ENCODE measurements at places on chromosomes 4 and X.

DNA sequence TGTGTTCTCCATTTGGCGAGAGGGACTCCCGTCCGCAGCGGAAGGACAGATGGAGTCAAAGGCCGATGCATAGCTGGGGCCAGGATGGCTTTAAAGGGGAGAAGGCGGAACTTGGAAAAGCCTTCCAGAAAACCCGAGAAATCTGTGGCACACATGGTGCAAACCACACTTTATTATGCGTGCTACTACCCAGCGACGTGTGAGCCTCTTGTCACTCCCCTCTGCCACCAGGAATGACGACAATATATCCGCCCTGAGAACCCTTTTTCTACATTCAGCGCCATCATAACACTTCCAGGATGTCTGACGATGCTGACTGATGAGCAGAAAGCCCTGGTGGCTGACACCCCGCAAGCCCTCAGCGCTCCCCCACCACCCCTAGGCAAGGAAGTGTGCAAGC, 689 bp upstream of the DCHS2 start:
- no peak for DNase-seq

GRCh38 chr4:57136281-57136680, 26.1 kb upstream of the IGFBP7 start:
- no peak for DNase-seq

DNA sequence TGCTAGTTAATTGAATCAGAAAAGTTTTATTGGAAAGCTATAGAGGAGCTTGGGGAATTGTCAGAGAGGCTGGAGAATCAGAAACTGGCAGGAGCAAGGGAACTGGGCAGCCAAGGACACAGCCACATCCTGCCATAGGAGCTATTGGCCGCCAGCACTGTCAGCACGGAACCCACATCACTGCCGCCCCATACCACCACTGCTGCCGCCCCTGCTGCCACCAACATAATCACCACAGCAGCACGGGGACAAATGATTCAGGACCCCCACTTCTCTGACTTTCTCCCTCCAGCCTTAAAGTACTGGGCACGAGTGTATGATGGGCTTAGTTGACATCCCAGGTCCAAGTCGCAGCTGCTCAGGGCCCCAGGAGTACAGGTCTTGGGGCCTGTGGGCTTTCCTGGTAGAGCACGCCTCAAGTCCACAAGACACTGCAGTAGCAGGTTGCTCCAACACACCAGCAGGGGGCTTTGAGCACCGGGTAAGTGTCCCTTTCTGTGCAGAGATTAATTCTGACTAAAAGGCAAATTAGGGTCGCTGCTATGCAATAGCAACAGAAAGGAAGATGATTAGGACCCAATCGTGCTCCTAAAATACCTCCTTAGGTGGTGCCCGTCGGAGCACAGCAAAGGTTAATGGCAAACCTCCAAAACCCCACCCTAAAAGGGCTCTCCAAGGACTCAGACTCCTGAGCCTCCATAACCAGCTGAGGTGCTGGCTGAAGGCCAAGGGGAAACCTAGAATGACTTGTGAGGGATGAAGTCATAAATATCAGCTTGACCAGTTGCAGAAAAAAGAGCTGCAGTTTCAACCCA, 6.9 kb downstream of the PJA1 start:
- DNase-seq: peak; percentile 58

DNA sequence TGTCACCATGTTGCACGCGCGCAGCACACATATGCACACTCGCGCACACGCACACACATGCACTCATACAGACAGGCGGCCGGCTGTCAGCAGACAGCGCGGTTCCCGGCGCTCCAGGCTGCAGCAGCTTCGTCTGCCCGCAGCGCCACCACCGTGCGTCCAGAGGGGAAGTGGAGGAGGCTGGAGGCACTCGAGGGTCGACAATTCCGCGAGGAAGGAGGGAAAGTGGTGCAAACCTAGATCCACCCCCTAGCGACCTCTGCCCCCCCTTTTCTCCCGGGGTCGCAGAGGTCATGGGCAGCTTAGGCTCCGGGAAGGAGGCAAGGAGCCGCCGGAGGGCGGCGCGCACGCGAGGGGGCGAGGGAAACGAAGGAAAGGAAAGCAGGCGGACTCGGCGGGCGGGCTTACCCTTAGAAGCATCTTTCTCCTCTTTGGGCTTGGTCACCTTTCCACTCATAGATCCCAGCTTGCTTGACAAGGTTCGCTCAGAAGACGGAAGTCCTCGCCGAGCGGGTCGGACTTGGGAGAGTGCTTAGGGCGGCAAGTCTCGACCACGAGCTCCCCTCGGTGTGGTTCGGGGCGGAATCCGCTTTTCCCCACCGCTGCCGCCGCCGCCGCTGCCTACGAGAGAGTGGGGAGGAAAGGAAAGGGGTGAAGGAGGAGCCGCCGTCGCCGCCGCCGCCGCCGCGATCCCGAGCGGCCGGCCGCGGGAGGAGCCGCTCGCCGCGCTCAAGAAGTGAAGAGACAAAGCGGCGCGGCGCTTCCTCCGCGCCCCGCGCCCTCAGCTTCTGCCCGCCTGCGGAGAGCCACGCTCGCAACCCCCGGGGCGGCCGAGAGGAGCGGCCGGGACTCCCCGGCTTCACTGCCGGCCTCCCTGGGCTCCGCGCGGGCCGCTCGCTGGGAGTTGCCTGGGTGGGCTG, 326.6 kb upstream of the F9 start:
- peak; percentile 28 for DNase-seq

GRCh38 chrX:131985526-131986049, 37.5 kb upstream of the STK26 start:
- no peak for DNase-seq

GRCh38 chr4:20487852-20488251, 212.4 kb upstream of the PACRGL start:
- no peak for DNase-seq

GRCh38 chrX:5549512-5549911, 679.2 kb downstream of the NLGN4X start:
- DNase-seq: no peak

- peak; percentile 12 for DNase-seq
These were observed 231.5 kb upstream of the DIAPH2 start for GRCh38 chrX:96453139-96453538.

DNA sequence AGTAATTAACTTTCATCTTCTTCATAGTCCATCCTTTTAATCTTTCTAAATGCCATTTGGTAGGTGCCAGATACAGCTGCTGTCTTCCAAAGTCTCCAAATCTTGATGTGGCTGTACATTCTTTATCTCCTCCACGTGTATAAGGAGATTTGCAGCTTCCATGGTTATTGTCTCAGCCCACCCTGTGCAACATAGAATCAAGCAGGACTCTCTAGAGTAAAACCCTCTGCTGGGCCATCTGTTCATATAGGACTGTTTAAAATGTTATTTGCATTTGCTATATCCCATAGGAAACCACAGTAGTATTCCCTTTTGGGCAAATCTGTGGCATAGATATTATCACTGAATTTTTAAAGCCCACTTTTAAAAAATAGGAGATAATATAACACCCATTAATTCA, 527.2 kb upstream of the EPHA5 start:
- no peak for DNase-seq

GRCh38 chrX:153549807-153550206, 32.4 kb downstream of the ATP2B3 start:
- DNase-seq: no peak

- no peak for DNase-seq
These were observed 193.0 kb upstream of the PPP3CA start for GRCh38 chr4:101540336-101540735.

DNA sequence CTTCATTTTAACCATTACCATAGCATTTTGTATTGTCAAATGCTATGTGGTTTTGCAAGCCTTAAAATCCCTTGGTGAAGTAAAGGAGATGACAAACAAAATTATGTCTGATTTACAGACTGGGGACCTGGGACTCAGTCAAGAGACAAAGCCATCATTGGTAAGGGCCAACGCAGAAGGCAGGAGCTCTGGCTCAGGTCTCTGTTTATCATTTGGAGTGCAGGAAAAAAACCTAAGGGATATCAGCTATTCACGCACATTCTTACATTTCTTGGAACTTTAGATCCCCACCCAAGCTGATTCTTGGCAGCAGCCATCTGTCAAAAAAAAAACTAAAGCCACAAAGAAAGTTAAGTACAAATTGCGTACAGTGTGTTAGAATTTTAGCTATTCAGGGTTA, 731.9 kb downstream of the STPG2 start:
- DNase-seq: no peak

DNA sequence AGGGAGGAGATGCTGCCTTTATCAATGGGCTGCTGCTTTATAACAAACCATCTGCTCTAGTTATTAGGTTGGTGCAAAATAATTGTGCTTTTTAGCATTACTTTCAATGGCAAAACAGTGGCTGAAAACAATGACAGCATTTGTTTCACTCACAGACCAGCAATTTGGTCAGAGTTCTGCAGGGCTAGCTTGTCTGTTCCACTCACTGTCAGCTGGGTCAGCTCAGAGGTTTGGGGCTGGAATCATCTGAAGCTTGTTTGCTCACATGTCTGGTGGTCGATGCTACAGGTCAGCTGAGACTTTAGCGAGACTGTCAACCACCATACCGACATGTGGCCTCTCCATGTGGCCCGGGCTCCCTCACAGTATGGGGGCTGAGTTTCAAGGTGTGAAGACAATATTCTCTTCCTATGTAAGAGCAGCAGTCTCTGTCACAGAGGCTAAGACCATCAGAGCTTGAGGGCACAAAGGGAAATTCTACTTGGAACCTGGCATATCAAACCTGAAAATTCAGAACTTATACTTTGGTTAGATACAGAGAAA, 81.3 kb upstream of the LIMCH1 start:
- no peak for DNase-seq

DNA sequence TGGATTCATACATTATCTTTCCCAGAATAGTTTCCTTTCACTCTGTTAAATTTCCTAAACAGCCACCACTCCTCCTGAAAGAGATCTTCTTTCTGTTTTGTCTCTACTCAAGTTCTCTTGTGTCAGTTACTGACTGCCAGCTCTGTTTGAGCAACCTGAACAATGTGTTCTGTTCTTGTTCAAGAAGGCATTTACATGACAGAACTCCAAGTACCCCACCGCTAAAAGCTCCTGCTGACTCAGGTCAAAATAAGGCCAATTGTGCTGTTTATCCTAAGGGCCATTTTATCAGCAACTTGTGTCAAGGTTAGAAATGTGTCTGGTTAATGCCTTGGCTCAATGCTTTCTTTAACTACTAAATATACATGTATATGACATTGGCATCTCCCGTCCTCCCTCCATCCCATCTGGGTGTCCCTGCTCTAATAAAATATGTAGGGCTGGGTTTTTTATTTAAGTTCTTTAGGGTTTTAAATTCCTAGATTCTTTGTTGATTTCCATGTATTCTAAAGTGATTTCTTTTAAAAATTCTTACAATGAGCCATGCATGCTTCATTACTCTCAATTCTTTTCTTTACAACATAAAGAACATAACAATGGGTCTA, 144.3 kb upstream of the PAQR3 start:
- DNase-seq: no peak

- DNase-seq: no peak
These were observed 45.2 kb downstream of the STARD8 start for GRCh38 chrX:68692651-68693050.

DNA sequence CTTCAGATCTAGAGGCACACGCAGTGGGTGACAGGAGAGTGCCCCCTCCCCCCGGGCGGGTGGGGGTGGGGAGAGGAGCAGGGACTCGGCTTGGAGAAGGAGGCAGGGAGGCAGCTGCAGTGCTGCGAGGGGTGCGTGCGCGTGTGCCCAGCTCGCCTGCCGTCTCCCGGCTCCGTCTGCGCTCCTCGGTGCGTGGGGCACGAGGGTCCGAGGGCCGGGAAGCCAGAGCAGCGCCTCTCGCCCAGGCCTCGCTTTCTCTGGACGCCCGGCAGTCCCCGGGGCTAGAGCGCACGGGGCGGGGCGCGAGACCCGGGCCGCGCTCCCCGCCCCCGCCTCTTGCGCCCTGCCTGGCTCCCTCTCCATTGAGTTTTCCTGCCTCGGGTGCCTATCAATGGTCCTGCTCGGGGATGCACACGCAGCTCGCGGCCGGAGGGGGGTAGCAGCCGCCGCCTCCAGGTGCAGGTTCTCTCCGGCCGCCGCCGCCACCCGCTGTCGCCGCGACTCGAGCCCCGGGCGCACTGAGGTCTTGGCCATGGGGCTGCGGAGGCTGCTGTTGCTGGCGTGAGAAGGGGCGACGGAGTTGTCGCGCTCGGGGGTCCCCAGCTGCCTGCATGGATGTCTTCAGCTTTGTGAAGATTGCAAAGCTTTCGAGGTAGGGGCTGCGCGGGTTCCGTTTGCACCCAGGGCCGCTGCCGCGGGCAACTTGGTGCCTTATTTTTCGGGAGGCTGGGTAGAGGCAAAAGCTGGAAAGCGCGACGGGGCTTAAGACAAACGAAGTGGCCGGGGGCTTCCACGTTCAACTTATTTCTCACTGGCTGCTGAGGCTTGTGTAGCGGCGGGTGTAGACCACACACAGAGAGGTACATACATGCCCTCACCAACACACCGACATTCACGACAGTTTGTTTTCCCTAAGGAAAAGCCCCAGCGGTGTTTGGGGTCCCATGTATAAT, at the start of gene FRMPD4:
TSS of gene FRMPD4 (plus strand) at position 113 of the 953 bp plus-strand sequence. CDS start at position 612, 499 bp downstream.
- DNase-seq: no peak

- no peak for DNase-seq
These were observed 41.0 kb upstream of the JADE1 start for GRCh38 chr4:128768373-128768996.

- DNase-seq: no peak
These were observed 19.4 kb downstream of the RBM10 start for GRCh38 chrX:47164420-47164819.

DNA sequence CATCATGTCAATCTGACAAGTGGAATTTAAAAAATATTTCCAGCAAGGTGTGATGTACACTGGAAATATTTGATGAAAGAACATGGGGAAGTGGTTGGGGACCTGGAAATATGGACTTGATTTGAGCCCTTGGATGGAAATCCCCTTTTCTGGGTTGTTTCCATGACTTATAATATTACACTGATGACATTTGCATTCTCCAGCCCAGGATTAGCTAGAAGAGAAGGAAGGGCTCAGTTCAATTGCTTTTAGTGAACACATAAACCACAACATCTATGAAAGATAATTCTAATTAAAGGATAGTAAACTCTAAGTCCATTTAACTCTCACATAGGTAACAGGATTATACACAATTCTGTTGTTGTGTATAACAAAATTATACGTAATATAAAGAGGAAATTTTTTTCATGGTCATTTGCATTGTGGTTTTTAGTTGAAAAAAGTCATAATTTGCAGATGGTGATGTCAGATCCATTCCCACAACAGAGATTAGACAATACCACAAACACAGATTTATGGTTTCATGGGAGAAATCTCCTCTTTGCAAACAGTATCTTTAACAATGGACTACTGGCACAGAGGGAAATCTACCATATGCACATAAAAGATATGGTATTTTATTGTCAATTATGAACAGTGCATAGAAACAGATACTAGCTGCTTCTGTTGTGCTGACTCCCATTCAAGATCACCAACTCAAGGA, 126.5 kb downstream of the DKK2 start:
- DNase-seq: no peak

GRCh38 chrX:73903941-73904340, 340.9 kb downstream of the CHIC1 start:
- DNase-seq: no peak

Data from GM13976 (cell line).